AG09309 (cell line): ENCODE measurements at places on chromosomes 1 and 21.

DNA sequence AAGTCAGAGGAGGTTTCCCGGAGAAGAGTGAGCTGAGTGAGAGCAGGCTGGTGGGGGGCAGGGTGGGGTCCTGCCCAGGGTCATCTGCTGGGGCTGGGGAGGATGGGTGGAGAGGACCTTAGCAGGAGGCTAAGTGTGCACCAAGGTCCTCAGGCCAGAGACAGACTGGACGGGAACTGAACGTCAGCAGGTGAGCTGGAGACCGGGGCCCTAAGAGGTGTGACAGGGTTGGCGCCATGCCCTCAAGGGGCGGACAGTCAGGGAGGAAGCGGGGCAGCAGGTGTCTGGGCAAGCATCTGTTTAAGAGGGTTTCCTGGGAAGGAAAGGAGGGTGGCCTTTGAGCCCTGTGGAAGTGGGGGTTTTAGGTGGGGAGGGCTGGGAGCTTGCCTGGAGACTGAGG is 13.6 kb upstream of the PTPN7 start:
- no peak for DNase-seq

- DNase-seq = peak; percentile 11
Observed at GRCh38 chr1:85894651-85895050, 186.4 kb upstream of the ZNHIT6 start.

- no peak for DNase-seq
Observed at GRCh38 chr1:119588621-119589020, 59.4 kb downstream of the ZNF697 start.

DNA sequence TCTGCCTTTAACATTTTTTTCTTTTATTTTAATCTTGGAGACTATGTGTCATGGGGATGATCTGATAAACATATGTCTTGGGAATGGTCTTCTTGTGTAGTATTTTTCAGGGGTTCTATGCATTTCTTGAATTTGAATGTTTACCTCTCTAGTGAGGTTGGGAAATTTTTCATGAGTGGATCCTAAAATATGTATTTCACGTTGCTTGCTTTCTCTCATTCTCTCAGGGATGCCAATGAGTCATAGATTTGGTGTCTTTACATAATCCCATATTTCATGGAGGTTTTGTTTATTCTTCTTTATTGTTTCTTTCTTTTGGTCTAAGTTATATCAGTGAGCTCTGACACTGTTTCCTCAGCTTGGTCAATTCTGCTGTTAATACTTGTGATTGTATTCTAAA is 1237.2 kb downstream of the PLA2G4A start:
- DNase-seq = no peak

- no peak for DNase-seq
Observed at GRCh38 chr1:39590546-39590945, 14.0 kb upstream of the PABPC4 start.

GRCh38 chr21:45482899-45483821 is 59.1 kb downstream of the SLC19A1 start:
- DNase-seq = no peak

DNA sequence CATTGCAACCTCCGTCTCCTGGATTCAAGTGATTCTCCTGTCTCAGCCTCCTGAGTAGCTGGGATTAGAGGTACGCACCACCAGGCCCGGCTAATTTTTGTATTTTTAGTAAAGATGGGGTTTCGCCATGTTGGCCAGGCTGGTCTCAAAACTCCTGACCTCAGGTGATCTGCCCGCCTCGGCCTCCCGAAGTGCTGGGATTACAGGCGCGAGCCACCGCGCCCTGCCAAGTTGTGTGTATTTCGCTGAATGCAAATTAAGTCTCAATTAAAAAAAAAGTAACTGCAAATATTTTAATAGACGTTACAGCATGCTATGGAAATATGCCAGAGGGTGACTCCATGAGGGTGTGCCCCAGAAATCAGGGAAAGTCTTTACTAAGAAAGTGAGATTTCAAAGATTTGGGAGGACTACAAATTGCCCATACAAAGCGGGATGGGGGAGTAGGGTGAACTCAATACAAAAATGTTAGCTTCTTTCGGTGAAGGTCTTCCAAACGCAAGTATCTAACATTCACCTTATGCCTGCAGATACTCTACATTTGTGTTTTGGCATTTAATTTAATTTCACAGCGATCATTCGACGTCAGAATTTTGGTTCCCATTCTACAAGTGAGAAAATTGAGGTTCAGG is 85.6 kb downstream of the NKAIN1 start:
- no peak for DNase-seq

DNA sequence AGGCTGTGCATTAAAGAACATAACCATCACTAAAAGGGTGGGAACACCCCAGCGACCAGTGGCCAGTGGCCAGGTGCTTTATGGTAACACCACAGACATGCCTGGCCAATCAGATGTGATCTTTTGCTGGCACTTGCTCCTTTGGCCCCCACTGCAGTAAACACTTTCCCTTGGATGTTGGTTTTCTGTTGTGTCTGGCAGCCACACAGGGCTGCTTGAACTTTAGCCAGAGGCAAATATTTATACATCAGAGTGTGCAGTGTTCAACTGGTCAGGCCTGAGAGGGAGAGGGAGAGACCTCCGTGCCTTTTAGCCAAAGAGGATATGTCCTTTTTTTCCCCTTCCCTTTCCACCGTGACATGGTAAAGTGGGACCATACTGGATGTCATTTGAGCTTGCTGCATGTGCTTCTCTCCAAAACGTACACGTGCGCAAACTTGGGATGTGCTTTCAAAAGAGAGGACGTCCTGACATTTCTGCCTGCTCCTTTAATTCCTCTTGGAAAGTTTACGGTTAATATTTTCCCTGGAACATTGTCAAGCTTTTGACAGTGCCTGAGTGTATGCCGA is 101.2 kb downstream of the NFIA start:
- no peak for DNase-seq

GRCh38 chr1:6546326-6546725 is 8.0 kb downstream of the NOL9 start:
- no peak for DNase-seq

- DNase-seq = no peak
Observed at GRCh38 chr1:43468414-43468813, 14.7 kb upstream of the HYI start.

- no peak for DNase-seq
Observed at GRCh38 chr1:236064674-236065508, at the start of gene NID1. TSS of gene NID1 (minus strand) at chr1:236065090. CDS start at chr1:236065079, 11 bp downstream.

DNA sequence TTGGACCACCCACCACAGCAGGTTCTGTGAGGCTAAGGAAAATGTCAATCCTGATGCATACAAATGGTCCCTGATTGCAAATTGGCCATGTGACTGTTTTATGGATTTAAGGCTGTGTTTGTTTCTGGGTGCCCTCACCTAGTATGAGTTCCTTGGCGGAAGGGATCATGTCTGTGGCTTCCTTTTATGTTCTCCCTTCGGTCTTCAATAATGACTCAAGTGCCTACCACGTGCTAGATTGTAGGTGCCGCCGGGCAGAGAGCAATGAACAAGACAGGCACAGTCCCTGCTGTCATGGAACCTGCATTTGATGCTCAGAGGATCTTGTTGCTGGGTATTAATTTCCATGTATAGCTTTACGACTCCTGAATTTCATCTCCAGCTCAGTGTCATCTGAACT is 9.8 kb upstream of the VWA5B1 start:
- no peak for DNase-seq
